Mesendoderm (in vitro differentiated cells): ENCODE measurements at places on chromosomes 5 and 9.

DNA sequence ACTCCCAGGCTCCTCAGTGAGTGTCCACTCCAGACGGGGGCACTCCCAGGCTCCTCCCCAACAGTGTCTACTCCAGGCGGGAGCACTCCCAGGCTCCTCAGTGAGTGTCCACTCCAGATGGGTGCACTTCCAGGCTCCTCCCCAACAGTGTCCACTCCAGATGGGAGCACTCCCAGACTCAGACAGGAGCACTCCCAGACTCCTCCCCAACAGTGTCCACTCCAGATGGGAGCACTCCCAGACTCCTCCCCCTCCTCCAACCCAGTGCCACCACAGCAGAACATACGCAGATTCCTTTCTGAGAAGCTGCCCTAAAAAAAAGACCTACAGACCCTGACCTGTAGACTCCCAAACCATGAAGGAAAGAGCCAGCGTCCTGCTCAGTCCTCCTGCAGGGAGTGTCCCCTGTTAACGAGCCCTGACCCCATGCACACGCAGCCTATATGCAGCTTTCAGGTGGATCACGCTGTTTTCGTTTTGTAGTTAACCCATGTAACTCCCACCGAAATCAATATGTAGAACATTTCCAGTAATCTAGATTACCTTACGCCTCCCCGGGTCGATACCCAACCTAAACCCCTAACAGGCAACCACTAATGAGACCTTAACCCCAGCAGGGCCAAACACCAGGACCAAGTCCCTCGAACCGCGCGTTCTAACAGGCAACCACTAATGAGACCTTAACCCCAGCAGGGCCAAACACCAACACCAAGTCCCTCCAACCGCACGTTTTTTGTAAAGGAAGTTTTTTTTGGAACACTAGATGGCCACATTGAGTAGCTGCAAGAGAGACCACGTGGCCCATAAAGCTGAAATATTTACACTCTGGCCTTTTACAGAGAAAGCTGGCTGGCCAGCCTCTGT is 15.7 kb downstream of the PNPLA7 start:
- H3K27me3 ChIP-seq: no peaks in the 10 kb centered on the region
- H3K4me3 ChIP-seq: no peak overlapping the region
- H3K36me3 ChIP-seq: no peaks in the 10 kb centered on the region
- no peak overlapping the region for H3K27ac ChIP-seq

GRCh38 chr9:111896942-111897600 is 457 bp downstream of the UGCG start:
- H3K27ac ChIP-seq: peak overlapping the region; percentile 93
- no peak for DNase-seq
- H3K27me3 ChIP-seq: no peaks in the 10 kb centered on the region
- H3K36me3 ChIP-seq: no peaks in the 10 kb centered on the region
- H3K4me1 ChIP-seq: peaks cover 2% of the 10 kb centered on the region

GRCh38 chr5:91177085-91177484 is 206.0 kb downstream of the ARRDC3 start:
- H3K36me3 ChIP-seq: no peaks in the 10 kb centered on the region
- H3K4me3 ChIP-seq: no peak overlapping the region
- H3K4me1 ChIP-seq: no peaks in the 10 kb centered on the region
- H3K27ac ChIP-seq: no peak overlapping the region
- DNase-seq: no peak

DNA sequence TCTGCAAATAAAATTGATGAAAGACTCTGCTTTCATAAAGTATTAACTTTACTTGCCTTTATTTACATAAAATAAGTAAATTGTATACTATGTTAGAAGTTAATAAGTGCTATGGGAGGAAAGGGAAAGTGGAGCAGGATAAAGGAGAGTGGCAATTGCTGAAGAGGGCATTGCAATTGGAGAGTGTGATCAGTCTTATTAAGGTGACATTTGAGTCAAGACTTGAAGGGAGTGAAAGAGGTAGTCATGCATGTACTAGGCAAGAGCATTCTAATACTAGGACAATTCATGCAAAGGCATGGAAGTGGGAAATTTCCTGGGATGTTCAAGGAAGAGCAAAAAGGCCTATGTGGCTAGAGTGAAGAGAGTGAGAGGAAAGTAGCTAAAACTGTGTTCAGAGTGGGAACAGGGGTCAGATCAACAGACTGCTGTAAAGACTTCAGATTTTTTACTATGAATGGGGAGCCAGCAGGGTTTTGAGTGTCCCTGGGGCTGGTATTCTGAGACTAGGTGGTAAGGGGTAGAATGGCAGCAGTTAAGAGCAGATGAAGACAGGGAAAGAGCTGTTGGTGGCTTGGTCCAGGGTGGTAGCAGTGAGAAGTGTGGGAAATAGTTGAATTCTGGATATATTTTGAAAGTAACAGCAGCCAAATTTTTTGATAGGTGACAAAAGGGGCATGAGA is 182.3 kb upstream of the RIOK2 start:
- DNase-seq: no peak
- H3K27me3 ChIP-seq: no peaks in the 10 kb centered on the region
- no peak overlapping the region for H3K27ac ChIP-seq
- no peaks in the 10 kb centered on the region for H3K36me3 ChIP-seq

DNA sequence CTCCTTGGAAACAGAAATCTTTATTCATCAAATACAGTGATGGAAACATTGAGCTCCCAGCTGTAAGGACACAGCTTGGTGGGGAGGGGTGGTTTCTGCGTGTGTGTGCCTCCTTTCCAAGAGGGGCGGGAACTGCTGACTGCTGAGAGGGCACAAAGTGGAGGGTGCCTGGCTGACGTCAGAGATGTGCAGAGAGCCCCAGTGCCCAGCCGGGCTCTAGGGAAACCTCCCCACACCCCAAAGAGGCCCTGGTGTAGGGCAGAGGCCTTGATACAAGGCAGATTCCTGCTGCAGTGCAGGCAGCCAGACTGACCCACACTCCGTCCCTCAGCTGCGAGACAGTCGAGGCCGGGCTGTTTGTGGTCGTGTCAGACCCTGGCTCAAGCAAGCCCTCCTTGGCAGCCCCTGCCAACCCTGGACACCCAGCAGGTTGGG is 191.0 kb downstream of the CACNA1B start:
- H3K4me1 ChIP-seq: no peaks in the 10 kb centered on the region
- H3K27ac ChIP-seq: no peak overlapping the region
- no peaks in the 10 kb centered on the region for H3K36me3 ChIP-seq

GRCh38 chr9:97768746-97769145 is 71.6 kb upstream of the XPA start:
- DNase-seq: no peak
- H3K4me1 ChIP-seq: no peaks in the 10 kb centered on the region
- no peaks in the 10 kb centered on the region for H3K27me3 ChIP-seq
- H3K27ac ChIP-seq: no peak overlapping the region
- no peaks in the 10 kb centered on the region for H3K36me3 ChIP-seq
- H3K4me3 ChIP-seq: no peak overlapping the region

DNA sequence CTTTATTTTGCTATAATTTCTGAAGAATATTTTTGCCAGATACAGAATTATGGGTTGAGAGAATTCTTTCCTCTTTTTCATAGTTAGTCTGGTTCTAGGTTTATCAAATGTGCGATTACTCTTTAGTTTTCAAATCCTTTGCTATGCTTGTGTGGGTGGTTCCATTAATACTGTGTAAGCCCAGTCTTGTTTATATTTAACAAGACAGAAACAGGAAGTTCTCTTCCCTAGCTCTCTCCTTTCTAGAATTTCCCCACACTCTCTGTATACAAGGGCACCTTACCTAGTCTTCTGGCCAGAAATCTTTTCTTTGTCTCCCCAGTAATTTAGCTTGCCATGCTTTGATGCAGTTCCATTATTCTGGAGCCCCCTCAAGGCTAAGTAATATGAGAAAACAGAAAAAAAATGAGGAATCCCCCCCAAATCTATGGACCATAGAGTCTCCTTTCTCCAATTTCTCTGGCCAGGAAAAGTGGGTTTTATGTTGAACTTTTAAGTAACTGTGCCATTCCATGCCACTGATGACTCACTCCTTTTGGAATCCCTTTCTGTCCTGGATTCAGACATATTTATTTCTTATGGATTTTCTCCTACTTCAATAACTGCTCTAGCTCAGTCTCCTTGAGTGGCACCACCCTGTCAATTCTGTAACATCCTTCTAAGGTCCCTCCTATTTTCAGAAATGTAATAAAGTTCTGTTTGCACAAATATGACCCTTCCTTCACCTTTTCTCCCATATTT is 1714.1 kb downstream of the EFNA5 start:
- no peak overlapping the region for H3K4me3 ChIP-seq
- no peak for DNase-seq
- no peaks in the 10 kb centered on the region for H3K27me3 ChIP-seq
- no peak overlapping the region for H3K27ac ChIP-seq
- H3K4me1 ChIP-seq: no peaks in the 10 kb centered on the region
- no peaks in the 10 kb centered on the region for H3K36me3 ChIP-seq

GRCh38 chr9:6896562-6896961 is 138.8 kb downstream of the KDM4C start:
- H3K27ac ChIP-seq: no peak overlapping the region
- H3K36me3 ChIP-seq: no peaks in the 10 kb centered on the region
- no peaks in the 10 kb centered on the region for H3K27me3 ChIP-seq
- H3K4me1 ChIP-seq: no peaks in the 10 kb centered on the region
- no peak overlapping the region for H3K4me3 ChIP-seq

DNA sequence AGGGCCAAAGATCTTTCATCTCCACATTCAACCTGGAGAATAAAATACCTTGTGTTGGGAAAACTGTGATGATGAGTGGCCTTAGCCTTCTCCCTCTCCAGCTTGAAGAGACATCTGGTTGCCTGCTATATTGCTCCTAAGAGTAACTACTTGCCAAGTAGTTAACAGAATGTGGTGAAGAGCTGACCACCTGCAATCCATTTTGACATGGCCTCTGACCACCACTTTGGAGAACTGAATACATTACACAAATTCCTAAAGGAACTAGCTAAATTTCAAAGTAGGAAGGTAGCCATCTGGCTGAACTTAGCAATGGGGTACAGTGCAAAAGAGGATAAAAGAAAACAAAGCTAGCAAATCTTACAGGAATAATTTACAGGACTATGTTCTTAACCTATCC is 7.2 kb downstream of the TBCA start:
- no peak for DNase-seq
- H3K4me3 ChIP-seq: no peak overlapping the region
- peaks cover 4% of the 10 kb centered on the region for H3K4me1 ChIP-seq
- H3K27ac ChIP-seq: no peak overlapping the region

- H3K36me3 ChIP-seq: no peaks in the 10 kb centered on the region
- no peak overlapping the region for H3K4me3 ChIP-seq
- peak; percentile 4 for DNase-seq
- no peaks in the 10 kb centered on the region for H3K27me3 ChIP-seq
- H3K4me1 ChIP-seq: no peaks in the 10 kb centered on the region
Measured at GRCh38 chr5:123776761-123777160, 264.8 kb downstream of the CSNK1G3 start.

DNA sequence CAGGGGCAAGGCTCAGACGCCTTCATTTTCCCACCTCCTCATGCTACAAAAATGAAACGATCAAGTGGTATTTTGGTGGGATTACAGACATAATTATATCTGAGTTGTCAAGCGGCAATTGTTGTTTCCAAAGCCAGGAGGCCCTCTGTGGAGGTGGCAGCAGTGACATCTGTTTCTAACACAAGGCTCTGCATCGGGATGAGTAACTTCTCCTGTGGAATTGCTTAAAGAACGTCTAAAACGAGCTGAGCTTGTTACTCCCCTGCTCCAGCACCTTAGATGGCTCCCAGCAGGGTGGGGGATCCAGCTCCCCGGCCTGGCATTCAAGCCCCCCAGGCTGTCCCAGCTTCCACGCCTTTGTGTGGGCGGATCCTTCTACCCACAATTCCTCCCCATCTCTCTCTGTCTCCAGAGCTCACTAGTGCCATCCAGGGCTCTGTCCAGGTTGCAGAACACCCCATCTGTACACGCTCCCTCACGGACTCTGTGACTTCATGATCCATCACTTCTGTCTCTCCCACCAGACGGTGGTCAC is 36.8 kb downstream of the DAB2IP start:
- H3K27me3 ChIP-seq: no peaks in the 10 kb centered on the region
- peaks cover 5% of the 10 kb centered on the region for H3K4me1 ChIP-seq
- no peak overlapping the region for H3K27ac ChIP-seq
- no peak overlapping the region for H3K4me3 ChIP-seq
- DNase-seq: no peak
- no peaks in the 10 kb centered on the region for H3K36me3 ChIP-seq

- no peaks in the 10 kb centered on the region for H3K36me3 ChIP-seq
- DNase-seq: no peak
- no peak overlapping the region for H3K4me3 ChIP-seq
- H3K27ac ChIP-seq: no peak overlapping the region
Measured at GRCh38 chr5:146828385-146828784, 50.2 kb downstream of the PPP2R2B start.

DNA sequence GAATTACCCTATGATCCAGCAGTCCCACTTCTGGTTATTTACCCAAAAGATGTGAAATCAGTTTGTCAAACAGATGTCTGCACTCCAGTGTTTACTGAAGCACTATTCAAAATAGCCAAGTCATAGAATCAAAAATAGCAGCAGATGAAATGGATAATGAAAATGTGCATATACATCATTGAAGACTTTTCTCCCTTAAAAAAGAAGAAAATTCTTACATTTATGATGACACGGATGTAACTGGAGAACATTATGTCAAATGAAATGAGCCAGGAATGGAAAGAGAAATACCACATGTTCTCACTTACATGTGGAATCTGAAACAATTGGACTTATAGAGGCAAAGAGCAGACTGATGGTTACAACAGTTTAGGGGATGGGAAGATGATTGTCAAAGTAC is 21.5 kb upstream of the PLEKHG4B start:
- no peaks in the 10 kb centered on the region for H3K27me3 ChIP-seq
- no peak overlapping the region for H3K27ac ChIP-seq
- H3K4me1 ChIP-seq: peaks cover 4% of the 10 kb centered on the region
- H3K36me3 ChIP-seq: no peaks in the 10 kb centered on the region

DNA sequence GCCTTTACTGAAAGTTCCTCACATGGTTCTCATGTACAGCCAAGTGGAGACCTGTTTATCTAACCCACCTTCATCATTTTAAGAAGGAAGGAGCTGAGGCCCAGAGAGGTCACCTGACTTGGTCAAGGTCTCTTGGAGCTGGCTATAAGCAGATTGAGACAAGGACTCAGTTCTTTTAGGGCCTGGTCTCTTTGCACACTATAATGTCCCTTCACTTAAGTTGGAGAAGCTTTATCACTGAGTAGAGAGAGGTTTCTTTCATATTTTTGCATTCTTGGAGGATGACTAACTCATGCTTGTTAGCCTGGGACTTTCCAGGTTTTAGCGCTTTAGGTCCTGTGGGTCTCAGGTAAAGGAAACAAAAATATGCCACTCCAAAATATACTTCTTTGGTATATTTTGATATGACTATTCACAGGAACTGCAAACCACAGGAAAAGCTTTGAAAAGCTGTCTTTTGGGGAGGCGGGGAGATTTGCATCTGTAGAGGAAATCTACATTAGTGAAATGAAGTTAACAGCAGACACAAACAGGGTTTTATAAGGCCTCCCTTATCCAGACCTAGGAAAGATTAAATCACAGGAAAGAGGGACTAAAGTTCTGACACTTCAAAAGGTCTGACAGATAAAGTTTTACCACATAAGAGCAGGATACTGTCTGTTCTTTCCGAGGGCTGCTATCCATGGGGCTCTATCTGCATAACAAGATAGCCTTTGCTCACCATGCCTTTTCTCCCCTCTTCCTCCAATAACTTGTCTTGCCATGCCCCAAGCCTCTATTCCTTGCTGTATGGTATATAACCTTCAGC is 95.8 kb upstream of the ANKRD55 start:
- H3K4me3 ChIP-seq: no peak overlapping the region
- DNase-seq: peak; percentile 88
- H3K36me3 ChIP-seq: no peaks in the 10 kb centered on the region
- H3K27me3 ChIP-seq: no peaks in the 10 kb centered on the region
- peaks cover 9% of the 10 kb centered on the region for H3K4me1 ChIP-seq
- peak overlapping the region; percentile 52 for H3K27ac ChIP-seq

GRCh38 chr9:127848756-127849504 is 5.5 kb downstream of the ENG start:
- no peaks in the 10 kb centered on the region for H3K36me3 ChIP-seq
- no peaks in the 10 kb centered on the region for H3K4me1 ChIP-seq
- no peak for DNase-seq
- H3K27ac ChIP-seq: no peak overlapping the region
- H3K27me3 ChIP-seq: no peaks in the 10 kb centered on the region
